Activated CD4-positive, alpha-beta T cell treated with anti-CD3 and anti-CD28 coated beads, Interleukin-2, amount 10 ng/mL, durations not matched to agents 24 days and 14 days (primary cell): ENCODE measurements at places on chromosomes 1 and 21.

GRCh38 chr1:98176936-98177335 is 256.1 kb upstream of the DPYD start:
- DNase-seq: no peak

DNA sequence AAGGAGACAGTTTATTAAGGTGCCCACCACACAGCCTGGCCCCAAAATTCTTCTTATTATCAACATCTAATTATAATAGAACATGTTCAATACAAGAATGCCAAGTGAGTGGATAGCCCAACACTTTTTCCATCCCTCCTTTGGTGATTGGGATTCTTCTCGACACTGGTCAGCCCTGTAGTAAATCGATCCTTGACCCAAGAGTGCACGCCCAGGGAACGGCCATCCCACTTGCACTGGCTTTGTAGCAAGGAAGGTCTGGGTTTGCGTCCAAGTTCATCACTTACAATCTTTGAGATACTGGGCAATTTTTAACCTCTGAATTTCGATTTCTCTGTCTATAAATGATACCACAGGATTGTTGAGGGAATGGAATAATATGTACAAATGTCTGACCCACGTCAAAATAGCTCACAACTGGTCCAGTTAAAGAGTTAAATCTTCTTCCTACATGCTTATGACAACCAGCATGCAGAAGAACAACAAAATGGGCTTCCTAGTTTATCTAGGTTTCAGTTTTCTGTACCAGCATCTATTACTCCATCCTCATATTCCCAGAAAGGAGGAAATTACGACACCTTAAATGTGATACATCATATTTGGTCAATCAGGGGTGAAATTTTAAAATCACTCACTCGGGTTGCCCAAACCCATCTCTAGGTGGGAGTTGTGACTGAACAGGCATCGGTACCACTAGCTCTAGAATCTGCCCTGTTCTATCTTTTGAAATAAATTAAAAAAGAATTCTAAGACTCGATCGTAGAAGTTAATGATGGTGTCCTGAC is 161.8 kb downstream of the CLIC6 start:
- DNase-seq: no peak

DNA sequence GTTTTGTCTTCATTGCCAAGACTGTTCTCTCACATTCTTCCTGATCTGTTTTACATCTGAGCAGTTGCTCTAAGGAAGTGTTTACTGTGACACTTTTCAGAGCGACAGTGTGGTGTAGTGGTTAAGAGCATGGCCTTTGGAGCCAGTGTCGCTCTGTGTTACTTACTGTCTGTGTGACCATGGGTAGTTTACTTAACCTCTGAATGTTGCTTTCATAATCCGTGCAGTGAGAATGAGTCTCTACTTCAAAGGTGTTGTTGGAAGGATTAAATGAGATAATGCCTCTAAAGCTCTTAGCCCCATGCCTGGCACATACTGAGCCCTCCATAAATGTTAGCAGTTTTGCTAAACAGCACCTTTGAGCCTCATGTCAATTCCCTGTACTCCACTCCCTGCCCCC is 35.9 kb upstream of the ZFP69B start:
- DNase-seq: no peak

DNA sequence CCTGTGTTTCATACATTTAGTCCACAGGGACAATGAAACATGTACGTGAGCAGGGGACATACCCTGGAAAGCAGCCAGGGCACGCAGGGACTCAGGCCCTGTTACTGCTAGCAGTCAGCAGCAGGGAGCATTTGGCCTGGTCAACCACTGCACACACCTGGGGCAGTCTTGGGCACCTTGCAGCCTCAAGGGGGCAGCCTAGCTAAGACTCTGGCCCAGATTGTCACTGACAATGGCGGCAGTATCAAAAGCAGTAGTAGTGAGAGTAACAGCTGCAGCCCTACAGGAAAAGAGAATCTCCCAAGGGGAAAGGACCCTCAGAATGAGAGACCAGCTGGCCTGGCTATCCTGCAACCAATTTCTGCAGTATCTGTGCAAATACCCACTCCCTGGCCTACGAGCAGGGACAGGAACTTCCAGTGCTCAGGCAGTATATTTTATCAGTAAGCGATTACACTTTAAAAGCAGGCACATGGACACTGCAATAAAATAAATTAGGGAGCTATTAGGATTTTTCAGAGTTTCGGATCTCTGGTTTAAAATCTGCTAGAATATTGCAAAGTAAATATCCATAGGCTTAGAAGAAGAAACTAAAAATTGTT is 475.6 kb downstream of the LTN1 start:
- peak; percentile 88 for DNase-seq

- DNase-seq: no peak
Observed at GRCh38 chr1:241837901-241838300, 10.1 kb upstream of the EXO1 start.

DNA sequence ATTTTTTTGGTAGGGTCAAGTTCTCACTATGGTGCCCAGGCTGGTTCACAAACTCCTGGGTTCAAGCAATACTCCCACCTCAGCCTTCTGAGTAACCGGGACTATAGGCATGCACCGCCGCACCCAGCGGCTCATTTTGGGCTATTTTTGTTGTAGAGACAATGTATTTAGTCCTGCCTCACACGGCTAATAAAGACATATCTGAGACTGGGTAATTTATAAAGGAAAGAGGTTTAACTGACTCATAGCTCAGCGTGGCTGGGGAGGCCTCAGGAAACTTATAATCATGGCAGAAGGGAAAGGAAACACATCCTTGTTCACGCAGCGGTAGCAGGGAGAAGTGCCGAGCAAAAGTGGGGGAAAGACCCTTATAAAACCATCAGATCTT is 4.2 kb downstream of the CELA2A start:
- no peak for DNase-seq

- no peak for DNase-seq
Observed at GRCh38 chr1:211648336-211648735, 27.1 kb downstream of the NEK2 start.

DNA sequence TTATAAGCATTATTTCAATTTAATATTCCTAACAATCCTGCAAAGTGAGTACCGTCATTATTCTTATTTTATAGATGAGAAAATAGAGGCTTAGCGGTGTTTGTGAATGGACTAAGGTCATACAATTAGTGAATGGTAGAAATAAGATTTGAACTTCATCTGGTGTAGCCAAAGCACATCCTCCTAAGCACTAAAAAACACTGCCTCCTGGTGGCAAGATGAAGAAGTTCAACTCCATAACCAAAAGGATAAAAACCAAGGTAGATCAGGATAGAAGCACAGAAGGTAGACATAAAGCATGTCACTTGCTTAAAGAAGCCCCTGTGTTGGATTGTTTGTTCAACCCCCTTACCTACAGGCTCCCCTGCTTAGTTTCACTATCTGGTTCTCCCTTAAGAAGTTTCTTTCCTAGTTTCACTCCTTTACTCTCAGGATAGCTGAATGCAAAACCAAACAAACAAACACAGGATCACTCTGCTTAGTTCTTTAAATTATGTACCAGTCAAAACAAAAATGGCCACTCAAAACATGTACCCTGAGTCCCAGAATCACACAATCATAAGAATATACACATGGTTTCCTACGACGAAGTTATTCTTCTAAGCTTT is 12.7 kb upstream of the AIM2 start:
- DNase-seq: peak; percentile 77

DNA sequence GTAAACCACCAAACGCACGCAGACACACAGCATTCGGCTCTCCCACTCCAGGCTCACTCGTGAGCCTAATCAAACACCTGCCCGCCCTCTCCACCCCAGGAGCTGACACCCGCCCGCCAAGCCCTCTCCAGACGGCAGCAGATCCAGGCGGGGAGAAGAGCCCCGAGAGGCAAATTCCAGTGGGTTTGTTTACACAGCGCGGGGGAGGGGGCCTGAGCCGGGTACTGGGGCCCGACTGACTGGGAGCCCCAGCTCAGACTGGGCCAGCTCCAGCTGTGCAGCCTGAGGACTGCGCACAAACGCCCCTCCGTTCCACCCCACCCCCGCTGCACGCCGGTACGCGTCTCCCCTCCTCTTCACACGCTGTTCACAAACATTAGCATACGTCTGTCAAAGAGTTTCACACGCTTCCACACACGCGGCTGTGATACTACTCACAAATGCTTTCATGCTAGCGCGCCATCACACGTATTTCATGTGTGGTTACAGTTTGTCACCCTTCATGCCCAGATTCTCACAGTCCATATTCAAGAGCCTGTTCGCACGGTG is 1.0 kb upstream of the EFNA1 start:
- DNase-seq: peak; percentile 77

DNA sequence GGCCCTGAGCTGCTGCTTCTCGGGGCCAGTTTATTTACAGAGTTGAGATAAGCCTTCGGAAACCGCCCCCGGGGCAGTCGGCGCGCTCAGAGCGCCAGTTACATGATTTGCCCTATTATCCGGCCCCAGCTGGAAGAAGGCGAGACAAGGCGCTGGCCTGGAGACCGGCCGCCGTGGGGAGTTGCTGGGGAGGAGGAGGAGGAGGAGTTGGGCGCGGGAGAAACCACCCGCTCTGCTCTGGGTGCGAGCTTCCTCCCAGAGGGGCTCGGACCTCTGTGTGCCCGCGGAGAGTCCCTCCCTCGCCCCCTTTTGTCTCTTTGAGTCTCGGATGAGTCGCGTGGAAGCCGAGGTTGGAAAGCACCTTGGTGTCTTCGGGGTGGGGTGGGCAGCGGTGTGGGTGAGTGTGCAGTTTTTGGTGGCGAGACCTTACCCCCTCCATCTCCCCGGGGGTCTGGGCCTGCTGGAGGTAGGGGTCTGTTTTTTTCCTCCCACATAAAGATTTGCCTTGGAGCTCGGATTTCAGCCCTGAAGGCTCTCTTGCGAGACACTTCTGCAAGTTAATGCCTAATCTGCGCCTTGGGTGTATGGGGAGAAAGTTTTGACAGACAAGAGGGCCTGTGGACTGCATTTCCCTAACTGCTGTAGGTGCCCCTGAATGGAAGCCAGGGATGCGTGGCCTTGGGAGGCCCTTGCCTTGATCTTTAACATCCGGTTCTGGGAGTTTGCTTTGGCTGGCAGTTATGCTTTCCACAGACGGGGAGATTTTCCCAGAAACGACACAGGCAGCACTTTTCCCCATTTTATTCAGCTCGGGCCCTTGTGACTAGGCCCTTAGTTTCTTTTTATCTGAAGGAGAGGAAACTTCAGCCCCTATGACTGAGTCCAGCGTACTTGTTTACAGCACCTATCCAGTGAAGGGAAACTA is 80.0 kb downstream of the NDUFS5 start:
- peak; percentile 75 for DNase-seq

DNA sequence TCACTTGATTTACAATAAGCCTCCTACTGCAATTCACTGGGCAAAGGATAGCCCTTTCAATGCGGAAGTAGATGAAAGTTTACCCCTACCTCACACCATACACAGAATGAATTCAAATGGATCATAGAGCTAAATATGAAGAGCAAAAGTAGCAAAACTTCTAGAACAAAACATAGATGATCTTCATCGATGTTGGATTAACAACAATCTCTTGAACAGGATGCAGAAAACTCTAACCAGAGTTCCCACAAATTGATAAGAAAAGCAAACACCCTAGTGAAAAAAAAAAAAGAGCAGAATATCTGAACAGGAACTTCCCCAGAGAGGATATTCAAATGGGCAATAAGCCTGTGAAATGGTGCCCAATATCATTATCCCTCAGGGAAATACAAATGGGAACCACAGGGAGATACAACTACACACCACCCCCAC is 1.9 kb upstream of the UBASH3A start:
- no peak for DNase-seq

DNA sequence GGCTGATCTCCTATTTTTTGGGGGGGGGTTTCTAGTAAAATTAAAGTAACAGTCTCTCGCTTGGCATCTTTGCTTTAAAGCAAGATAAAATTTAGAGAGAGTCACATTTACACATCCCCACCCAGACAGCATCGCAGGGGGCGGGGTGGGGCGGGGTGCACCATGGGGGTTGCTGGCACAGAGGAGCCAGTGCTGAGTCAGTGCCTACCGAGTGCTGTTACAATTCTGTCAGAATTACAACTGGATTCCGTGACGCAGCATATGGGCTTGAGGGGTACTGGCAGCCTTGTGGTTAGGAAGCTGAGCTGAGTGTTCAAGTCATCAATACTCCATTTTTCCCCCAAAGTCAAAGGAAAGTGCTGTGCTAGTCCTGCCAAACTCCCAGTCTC is 175.9 kb downstream of the PRDM16 start:
- DNase-seq: no peak

- no peak for DNase-seq
Observed at GRCh38 chr1:214658785-214659184, 55.8 kb downstream of the CENPF start.

- DNase-seq: no peak
Observed at GRCh38 chr1:26353976-26354820, at the start of gene CRYBG2. Gene CRYBG2 (minus strand): TSS chr1:26354130. CDS start chr1:26346657, 7,473 bp downstream.

GRCh38 chr1:92923664-92924063 is 37.6 kb downstream of the DIPK1A start:
- no peak for DNase-seq

DNA sequence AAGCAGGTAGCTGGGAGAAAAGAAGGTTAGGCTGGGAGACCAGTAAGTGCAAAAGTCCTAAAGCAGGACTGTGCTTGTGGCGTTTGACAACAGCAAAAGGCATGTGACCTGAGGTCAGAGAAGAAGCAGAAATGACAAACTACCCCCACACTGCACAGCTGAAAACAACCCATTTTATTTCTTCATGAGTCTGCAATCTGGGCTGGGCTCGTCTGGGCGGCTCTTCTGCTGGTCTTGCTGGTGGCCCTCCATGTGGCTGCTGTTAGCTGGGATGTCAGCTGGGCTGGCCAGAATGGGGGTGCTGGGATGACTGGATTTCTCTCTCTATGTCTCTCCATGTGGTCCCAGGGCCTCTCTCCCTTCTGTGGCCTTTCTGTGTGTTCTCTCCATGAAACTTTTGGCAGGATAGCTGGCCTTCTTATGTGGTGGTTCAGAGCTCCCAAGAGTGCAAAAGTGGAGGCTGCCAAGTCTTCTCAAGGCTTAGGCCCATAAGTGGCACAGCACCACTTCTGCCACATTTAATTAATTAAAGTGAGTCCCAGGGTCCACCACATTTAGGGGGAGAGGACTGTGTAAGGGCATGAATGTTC is 128.6 kb downstream of the RIPK4 start:
- DNase-seq: no peak

DNA sequence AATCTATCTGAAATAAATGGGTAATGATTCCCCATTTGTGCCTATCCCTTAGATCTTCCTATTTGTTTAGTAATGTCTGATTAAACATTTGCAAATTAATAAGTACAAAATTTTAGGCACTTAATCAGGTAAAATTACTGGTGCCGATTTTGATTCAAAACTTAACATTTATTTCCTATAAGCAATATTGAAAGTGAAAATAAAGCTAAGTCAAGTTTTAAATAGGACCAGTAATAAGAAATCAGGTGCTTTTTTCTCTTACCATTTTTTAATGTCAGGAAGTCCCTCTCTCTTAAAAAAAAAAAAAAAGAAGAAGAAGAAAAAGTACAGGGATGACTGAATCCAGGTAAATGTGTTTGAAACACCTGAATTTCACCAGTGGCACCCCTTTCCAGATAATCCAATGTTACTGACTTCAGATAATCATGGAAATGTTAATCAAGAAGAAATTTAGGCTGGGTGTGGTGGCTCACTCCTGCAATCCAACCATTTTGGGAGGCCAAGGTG is 836 bp upstream of the GBP4 start:
- DNase-seq: no peak

DNA sequence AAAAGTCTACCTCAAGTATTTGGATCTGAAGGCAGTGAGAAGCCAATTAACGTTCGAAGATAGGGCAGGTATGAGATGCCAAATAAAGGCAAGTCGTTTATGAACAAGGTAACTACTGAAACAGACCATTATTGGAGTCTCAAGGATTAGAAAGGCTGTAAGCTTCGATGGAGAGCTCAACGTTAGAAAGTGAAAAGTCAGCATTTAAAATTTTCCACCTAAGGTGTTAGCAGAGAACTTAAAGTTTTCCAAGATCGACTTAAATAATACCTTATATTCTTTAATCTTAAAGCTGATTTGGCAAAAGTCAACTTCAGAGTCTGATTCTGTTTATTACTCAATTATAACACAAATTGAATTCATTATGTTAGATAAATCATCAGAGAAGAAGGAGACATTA is 28.1 kb downstream of the CLDN17 start:
- DNase-seq: no peak
